ENCODE measurements at places on chromosomes 3 and 15.
A peak's percentile ranks its signal among the peaks of the same experiment; 100 is the strongest.

DNA sequence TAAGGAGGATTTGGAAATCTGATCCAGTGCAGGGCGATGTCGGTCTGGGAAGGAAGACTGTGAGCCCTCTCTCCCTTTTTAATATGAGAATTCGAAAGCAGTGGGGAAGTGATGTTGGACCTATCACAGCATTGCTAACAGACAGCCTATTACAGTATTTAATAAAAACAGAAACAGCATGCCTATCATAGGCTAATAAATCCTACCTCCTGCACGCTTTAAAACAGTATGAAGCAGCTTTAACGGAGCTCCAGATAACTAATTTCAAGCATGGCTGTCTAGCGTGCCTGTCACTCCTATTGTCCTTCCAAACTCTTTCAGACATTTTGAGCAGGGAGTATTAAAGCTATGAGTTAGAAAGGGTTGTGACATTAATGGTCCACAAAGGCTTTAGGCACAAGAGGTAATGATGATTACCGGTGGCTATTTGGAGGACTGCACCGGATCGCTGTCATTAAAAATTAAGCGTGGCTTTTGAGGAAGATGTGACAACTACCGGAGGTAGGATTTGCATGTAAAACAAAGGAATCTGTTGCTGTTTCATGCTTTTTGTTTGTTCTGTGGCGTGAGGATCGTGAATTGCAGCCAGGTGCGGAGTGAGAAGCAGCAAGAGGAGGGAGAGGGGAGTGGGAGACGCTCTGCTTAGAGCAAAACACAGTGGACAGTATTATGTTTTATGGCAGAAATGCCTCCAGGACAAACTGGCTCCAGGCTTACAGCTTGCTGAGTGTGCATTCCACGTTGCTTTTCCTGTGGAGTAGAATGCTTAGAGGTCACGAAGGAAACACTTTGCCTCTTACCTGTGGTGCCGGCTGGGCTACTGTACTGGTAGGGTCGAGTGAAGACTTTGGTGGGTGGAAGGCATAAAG lies at the start of gene KCNMB2:
TSS of gene KCNMB2 (plus strand) at position 226 of the 869 bp plus-strand sequence.
- no peak for DNase-seq

DNA sequence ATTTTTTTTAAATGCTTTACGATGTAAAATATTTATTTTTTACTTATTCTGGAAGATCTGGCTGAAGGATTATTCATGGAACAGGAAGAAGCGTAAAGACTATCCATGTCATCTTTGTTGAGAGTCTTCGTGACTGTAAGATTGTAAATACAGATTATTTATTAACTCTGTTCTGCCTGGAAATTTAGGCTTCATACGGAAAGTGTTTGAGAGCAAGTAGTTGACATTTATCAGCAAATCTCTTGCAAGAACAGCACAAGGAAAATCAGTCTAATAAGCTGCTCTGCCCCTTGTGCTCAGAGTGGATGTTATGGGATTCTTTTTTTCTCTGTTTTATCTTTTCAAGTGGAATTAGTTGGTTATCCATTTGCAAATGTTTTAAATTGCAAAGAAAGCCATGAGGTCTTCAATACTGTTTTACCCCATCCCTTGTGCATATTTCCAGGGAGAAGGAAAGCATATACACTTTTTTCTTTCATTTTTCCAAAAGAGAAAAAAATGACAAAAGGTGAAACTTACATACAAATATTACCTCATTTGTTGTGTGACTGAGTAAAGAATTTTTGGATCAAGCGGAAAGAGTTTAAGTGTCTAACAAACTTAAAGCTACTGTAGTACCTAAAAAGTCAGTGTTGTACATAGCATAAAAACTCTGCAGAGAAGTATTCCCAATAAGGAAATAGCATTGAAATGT lies 15.6 kb downstream of the THBS1 start:
- no peak for DNase-seq

DNA sequence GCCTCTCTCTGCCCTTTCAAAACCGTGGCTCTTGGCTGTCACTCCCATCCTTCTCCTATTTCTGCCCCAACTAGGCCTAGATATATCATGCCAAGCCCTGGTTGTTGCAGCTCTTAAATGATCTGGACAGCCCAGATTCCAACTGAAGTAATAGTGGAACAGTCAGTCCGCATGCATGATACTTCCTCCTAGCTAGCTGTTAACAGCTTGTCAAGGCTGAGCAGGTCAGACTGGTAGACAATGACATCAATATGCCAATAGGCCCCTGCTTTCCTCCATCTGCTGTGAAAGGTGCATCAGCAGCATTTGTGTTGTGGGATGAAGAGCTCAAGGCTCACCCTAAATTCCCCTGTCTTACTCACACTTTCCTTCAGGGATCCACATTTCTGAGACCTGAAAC lies 527.7 kb upstream of the TGFBR2 start:
- DNase-seq = peak; percentile 78

- DNase-seq = no peak
These were observed 40.2 kb upstream of the TMEM87A start for GRCh38 chr15:42313463-42313862.

DNA sequence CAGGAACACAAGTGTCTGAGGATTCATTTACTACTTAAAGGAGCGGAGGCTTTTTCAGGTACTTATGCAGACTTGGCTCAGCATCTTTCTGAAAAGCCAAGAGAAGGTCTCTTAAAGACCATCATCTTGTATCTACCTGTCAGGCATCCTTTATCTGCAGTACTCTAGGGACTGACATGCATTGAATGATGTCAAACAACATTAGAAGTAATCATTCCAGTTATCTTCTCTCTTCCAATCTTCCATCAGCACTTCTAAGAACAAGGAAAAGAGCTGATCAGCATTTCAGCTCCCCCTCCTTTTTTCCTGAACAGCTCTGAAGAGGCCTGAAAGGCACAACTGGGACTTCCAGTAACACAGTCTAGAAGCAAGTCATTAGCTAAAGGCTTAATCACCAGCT lies 214.8 kb downstream of the KCNH8 start:
- DNase-seq = no peak

GRCh38 chr3:1907911-1908310 lies 190.8 kb upstream of the CNTN4 start:
- no peak for DNase-seq

DNA sequence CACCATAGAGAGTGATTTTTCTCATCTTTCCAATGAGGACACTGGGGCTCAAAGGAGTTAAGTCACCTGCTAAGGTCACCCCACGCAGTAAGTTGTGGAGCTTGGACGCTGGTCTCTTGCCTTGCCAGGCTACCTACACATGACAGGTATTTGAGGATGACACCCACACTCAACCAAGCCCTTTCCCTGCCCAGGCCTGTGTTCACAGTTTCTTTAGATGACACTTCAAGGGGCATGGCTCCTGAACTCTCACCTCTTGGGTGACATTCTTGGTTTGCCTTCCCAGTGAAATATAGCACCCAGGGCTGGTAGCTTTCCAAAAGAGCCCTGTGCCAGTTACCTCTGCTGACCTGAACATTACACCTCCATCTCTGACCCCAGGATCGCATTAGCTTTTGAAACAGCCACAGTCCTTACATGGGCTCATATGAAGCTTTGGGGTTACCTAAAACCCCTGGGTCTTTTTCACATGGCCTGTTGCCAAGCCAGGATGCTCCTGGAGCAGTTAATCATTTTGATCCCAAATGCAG lies 148.0 kb downstream of the RPLP1 start:
- DNase-seq = no peak

GRCh38 chr15:73075160-73075859 lies 23.0 kb downstream of the NEO1 start:
- DNase-seq = no peak

DNA sequence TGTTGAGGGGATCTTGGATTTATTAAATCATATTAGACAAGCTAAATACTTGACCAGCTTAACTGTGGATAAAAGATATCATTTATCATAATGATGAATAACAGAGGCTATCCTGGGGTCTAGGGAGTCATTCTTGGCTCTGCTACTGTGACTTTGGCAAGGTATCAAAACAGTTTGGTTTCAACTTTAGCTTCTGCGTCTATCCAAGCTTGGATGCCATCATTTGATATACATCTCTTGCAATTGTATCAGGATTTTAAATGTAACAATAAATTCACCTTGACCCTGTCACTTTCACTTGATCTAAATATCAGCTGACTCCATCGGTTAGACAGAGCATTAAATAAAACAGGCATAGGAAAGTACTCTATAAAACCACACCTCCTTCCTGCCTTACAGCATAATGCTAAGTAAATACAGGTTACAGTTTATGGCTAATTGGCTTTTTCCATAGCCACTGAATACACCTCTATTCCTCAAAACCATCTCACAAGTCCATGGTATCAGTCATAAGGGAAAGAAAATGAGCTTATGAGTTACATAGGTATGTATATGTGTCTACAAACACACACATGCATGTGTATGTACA lies 262.9 kb downstream of the CTNNB1 start:
- DNase-seq = no peak

GRCh38 chr3:177196008-177196455 lies 1.2 kb downstream of the TBL1XR1 start:
- no peak for DNase-seq

DNA sequence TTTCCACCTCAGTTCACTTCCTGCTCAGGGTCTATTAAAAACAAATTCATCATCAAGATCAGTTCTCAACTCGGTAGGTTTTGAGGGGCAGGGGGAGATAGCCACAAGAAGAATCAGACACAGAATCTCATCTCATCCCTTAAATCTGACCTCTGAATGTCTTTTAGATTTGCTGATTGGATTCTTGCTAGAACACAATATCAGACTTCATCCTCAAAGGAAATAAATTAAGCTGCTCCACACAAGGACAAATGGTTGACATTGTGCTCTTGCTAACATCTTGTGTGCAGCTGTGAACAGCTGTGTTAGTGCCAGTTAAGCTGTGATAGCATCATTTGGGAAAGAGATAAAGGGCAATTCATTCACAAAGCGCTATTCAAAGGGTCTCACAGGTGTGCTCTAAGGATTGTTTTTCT lies 184.0 kb upstream of the ADAMTS9 start:
- no peak for DNase-seq

GRCh38 chr15:92098869-92099268 lies 245.4 kb downstream of the SLCO3A1 start:
- DNase-seq = no peak

DNA sequence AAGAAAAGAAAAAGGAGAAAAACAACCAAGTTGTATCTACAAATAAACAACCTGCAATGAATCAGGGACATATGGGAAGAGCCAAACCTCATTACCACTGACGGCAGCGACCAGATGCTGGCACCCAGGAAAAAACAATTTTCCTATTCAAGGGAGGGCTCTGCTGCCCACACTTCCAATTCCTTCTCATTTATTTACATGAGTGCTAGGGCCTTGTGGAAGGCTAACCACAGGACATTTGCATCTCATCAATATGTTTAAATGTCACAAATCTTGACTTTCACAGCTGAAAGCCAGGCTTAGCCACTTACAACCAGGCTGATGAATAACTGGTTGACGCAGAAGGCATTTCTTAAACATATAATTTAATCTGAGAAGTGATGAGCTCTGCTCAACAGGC lies 36.0 kb downstream of the RFTN1 start:
- no peak for DNase-seq

DNA sequence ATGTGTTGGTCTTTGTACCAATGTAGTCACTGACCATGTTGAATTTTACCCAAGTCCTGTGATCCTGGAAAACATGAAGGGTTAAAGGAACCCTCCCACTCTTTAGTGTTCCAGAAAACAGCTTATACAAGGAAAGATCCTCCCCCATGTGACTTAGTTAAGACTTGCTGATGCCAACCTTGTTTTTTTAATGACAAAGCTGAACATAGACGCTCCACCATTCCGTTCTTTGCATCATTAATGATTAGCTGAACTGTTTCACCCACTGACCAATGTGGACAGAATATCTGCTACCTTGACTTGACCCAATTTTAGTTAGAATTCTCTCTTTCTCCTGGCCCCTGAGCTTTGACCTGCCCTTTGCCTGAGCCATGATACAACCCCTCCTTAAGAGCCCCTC lies 3.5 kb upstream of the WDR72 start:
- no peak for DNase-seq

- DNase-seq = no peak
These were observed 36.3 kb downstream of the DUT start for GRCh38 chr15:48367483-48367882.

GRCh38 chr3:45580112-45580765 lies 14.3 kb upstream of the LIMD1 start:
- no peak for DNase-seq

DNA sequence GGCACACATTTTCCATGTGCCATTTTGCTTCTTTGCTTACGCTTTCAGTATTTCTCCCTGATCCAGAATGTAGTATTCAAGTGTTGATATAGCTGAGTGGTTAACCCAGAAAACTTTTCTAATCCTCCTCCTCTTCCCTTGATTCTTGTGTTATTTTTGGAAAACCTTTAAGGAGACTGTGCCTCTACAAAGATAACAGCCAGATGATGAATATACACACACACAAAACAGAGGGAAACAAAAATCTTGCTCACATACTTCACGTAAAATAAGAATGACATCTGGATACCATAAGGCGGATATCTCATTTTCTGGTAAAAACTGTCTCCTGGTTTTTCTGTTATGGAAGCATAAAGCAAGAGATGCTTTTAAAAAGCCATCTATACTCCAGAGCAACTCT lies 295.8 kb upstream of the THBS1 start:
- DNase-seq = no peak

DNA sequence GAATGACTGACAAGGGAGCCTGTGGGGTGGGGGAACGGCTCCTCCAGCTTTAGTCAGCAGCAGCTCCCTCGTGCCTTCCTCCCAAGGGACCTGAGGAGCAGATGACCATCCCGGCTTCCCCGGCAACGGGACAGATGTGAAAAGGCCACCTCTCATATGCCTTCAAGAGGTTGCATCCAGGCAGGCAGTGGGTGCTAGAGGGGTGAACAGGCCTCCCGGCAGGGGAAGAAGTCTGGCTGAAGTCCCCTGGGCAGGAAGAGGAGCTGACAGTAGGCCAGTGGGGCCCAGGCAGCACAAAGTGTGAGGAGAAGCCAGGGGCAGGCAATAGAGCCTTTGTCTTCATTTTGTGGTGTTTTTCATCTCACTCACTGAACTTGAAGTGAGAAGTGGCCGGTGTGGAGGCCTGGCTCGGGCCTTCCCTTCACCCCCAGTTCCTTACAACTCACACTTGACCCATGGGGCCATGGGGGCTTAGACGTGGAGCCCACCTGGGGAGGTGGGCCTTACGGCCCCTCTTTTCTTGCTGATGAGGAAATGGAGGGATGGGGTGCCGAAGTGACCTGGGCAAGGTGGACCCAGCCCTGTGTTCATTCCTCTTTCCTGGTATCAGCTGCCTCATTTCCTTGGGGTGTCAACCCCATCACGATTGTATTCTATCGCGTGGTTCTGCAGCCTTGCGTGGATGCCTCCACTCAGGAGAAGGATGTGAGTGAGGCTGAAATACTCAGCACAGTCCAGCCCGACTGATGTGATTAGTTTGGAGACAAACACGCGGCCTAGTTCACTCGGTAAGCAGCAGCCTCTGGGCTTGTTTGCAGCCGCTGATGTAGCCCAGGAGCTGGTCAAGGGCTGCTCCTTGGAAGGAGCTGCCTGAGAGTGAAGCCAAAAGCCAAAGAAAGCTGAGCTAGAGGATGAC lies 115.5 kb upstream of the ALDH1A3 start:
- DNase-seq = no peak

DNA sequence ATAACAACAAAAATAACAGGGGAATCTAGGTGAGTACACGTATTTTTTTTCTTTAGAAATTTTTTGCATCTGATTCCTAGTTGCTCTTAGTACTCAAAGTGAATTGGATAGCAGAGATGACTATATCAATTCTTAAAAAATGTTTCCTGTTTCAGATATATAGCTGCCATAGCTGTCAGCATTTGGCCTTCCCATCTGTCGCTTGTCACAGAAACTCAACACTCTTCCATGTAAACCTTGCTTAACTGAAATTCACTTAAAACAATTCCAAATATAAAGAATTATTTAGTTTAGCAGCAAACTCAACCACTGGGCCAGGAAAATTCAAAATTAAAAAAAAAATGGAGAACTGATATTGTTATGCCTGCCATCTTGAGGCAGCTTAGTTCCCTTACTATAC lies 807.5 kb downstream of the IGSF11 start:
- no peak for DNase-seq
